Inflammatory macrophage treated with lipopolysaccharide for 1 hour (primary cell): ENCODE measurements at places on chromosomes 7 and 10.

- peak; percentile 86 for DNase-seq
Observed at GRCh38 chr7:83976302-83976701, 218.3 kb downstream of the SEMA3A start.

GRCh38 chr10:57338823-57339558, 928.7 kb downstream of the IPMK start:
- peak; percentile 11 for DNase-seq

GRCh38 chr10:70174058-70174741, 3.9 kb upstream of the SAR1A start:
- peak; percentile 69 for DNase-seq

GRCh38 chr10:12774204-12774894, 227.2 kb downstream of the CCDC3 start:
- DNase-seq = no peak

GRCh38 chr10:100349087-100349486, 2.1 kb downstream of the SCD start:
- DNase-seq = no peak

- DNase-seq = no peak
Observed at GRCh38 chr10:49024484-49024883, 84.8 kb upstream of the LRRC18 start.

- no peak for DNase-seq
Observed at GRCh38 chr10:11234857-11235531, 217.3 kb downstream of the CELF2 start.

- no peak for DNase-seq
Observed at GRCh38 chr7:151696721-151697514, 177.2 kb upstream of the RHEB start.

DNA sequence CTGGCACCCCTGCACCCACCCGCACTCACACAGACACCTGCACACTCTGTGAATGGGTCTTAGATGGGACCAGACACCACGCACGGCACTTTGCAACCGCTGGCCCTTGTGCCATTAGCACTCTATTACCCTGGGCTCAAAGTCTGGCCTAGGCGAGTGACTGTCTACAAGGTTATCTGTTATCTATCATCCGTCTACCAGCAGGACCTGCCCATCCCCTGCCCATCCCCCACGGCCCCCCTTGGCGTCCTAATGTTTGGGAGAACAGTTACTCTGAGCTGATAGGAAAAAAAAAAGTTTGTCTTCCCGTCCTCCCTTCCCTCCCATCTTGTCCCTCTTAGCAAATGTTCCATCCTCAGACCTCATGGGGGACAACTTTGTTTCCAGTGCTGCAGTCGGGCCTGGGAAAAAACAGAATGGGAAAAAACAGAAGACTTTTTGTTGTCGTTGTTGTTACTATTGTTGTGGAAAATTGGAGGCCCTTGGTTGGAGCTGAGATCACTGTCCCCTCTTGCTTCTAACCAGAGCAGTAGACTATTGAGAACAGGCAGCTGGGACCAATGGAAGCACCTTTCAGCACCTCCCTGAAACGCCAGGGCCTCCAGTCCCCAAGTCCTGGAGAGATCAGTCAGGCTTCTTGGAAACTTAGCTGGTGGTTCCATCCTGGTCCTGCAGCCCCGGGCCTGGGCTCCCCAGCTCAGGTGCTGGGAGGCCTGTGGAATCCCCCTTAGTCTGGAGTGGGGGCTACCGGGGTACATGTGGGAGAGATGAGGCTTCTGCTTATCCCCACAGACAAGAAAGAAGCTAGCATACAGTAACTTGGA, 12.2 kb downstream of the UNCX start:
- no peak for DNase-seq

DNA sequence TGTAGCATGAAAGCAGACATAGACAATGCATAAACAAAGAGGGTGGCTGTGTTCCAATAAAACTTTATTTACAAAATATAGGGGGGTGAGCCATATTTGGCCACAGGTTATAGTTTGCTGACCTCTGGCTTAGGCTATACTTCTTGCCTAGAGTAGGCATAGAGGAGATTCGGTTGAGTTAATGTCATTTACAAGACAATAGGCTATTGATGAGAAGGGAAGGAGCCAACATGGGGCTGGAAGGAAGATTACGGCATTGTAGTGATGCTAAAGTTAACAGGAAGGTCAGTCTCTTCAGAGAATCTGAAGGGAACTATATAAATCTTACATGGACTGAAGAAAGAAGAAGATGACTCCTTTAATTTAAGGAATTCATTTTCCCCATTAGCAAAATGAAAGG, 463.5 kb downstream of the HTR7 start:
- DNase-seq = no peak

DNA sequence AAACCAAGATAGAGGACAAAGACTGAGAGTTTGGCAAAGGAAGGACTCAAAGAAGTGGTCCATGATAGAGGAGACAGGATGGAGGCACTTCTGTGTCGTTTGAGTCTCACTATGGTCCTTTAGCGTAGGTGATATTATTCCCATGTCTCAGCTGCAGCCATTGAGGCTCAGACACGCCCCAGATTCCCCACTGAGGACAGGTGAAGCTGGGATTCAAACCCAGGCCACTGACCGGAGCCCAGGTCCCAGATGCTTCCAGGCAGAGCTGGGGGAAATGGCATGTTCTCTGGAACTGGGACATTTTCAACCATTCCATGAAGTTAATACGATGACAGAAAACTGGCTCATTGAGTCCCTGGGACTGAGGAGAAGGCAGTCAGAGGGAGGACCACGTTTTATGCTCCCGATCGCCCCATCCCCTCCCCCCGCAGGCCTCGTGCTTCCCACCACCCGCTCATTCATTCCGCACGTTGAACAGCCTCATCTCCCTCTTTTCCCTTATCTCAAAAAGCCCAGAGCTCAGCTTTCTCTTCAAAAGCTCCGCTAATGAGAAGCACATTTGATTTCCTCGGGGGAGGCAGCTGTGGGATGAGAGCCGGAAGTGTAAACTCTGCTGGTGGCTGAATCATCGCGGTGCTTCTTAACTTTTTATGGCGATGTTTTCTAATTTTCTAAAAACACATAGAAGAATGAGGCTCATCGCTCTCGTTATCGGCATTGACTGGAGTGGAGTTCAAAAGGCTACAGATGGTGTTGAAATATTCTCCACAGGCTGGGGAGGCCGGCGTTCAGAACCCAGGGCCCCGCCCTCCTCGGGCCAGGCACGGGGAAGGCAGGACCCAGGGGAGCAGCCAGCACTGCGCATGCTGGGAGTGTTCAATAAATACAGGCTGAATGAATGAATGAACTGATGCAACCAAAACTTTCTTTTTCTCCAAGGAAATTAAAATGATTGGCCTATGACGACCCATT, 64.0 kb downstream of the OAT start:
- DNase-seq = peak; percentile 49

DNA sequence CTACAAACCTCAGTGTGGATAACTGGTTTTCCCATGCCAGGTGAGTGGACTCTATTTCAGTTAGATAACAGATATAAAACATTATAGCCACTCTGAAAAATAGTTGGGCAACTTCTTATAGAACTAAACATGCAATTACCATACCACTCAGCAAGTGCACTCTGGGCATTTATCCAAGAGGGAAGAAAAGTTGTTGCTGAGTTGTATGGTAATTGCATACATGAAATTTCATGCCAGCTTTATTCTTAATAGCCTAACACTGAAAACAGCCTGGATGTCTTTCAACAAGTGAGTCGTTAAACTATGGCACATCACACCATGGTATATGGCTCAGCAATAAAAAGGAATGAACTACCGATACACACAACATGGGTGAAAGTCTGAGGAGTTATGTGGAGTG, 10.6 kb upstream of the UPP1 start:
- DNase-seq = no peak

DNA sequence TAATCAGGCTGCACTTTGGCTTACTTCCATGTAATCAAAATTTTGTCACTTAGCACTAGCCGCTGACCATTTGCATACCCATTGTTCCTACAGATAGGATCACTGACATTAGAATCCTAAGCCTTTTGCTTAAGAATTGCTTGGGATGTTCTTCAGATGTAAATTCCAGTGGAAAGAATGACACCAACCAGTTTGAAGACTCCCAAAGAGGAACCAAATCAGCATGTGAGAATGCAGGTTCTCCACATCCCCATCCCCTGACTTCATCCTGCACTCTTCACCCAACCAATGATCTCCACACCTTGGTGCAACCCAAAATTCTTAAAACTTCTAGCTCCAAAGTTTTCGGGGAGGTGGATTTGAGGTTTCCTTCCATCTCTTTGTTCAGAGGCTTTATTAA, 345.6 kb downstream of the GPAM start:
- no peak for DNase-seq

- no peak for DNase-seq
Observed at GRCh38 chr7:11831156-11831735, 752 bp downstream of the THSD7A start.

DNA sequence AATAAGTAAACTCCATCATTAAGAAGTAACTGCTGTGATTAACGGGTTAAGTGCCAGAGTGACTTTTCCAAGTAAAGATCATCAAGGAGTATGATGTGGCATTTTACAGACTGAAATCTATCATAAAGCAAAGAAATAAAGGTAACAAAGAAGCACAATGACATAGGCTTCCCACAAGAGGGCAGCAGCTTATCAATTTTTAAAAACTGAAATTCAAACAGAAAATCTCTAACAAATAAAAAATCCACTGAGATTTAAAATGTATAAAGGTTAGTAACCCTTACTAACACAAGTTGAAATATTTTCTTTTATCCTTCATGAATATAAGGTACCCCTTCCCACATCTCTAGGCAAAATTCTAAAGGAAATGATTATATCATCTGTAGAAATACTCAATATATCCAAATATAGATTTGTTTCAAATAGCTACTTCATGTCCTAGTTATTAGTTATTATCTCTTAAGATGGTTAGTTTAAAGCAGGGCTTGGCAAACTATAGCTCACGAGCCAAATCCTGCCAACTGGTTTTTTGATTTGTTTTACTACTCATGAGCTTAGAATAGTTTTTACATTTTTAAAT, 29.2 kb downstream of the FAM3C start:
- DNase-seq = peak; percentile 11

DNA sequence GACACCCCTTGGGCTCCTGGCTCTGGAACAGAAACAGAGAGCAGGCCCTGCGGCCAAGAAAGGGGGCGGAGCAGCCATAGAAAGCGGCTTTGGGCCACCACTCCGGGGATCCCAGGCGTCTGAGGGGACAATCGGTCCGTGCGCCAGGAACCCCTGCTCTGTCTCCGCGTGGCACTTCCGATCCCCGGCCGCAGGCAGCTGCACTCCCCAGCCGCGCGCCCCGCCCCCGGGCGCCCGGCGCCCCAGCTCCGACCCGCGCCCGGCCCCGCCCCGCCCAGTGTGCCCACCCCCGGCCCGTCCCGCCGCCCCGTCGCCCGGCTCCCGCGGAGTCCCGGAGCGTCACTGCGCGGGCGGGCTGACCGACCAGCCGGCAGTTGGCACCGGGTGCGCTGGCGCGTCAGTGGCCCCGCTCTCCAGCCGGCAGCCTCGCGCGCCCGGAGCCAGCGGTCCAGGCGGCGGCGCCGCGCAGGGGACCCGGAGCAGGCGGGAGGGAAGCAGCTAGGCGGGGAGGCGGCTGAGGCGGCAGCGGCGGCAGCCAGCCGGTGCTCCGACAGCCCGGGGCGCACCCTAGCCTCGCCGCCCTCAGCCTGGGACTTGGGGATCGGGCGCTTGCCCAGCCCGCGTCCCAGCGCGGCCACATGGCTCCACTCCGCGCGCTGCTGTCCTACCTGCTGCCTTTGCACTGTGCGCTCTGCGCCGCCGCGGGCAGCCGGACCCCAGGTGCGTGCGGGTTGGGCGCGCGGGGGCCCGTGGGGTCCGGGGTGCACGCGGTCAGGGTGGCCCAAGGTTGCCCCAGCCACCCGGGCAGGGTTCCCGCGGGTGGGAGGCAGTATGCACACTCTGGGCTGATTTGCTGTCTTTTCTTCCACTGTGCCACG, at the start of gene ADAMTS14:
Gene ADAMTS14, plus strand, starts transcription at position 342 of the 878 bp plus-strand sequence. Its CDS starts 297 bp downstream, at position 639.
- DNase-seq = no peak

DNA sequence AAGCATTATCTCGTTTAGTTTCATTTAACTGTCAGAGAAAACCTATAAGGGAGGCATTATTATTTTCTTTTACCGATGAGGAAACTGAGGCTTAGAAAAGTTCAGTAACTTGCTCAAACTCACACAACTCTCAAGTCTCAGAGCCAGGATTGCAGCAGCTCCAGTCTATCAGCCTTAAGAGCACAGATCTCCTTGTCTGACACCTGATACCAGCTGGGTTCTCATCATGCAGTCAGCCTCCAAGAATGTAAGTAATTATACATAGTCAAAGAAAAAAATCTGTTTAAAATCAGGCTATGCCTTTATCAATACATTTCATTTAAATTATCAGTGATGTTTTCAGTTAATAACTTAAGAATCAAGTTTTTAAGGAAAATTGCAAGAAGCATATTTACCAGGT, 236.6 kb upstream of the TCF7L2 start:
- no peak for DNase-seq

GRCh38 chr10:102352066-102352715, 43.3 kb upstream of the NFKB2 start:
- peak; percentile 87 for DNase-seq

DNA sequence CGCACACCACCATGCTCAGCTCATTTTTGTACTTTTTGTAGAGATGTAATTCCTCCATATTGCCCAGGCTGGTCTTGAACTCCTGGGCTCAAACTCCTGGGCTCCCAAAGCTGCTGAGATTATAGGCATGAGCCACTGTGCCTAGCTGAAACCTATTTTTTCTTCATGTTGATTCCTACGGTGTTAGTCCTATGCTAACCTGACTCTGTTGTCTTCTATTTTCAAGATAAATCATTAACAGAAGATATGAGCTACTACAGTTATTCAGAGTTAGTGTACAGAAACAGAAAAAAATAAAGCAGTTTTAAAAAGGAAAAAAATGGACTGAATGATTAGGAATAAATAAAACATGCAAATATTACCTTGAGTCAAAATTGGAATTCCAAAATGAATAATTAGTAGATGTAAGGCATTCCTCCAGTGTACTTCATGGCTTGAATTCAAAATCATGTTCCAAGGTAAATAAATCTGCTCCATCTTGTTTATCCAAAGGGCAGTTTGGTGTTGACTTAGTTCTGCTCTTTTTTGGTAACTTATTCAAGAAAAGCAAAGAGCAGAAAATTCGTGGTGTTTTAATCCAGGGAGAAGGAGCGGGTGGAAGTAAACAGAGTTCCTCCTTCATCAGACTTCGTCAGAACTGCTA, 185.8 kb downstream of the CACNB2 start:
- DNase-seq = no peak

DNA sequence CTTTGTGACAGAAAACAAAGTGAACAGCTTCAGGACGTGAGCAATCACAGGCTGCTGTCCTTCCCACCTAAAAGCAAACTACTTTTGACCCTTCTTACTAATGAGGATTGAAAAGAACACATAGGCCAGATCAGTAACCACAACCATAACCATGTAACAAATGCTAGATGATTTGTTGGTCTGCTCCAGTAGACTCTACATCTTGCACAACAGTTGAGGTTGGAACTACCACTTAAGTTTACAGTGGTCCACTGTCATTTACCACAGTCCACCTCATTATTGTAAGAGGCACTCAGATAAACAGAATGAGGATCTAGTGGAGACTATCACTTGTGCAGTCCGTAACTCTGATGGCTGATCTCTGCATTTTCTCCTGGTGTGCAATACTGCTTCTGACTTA, 27.8 kb downstream of the NET1 start:
- DNase-seq = no peak

GRCh38 chr10:25914776-25915175, 19.3 kb upstream of the MYO3A start:
- no peak for DNase-seq

- no peak for DNase-seq
Observed at GRCh38 chr10:97879241-97879640, 29.6 kb downstream of the GOLGA7B start.

GRCh38 chr7:155289107-155289506, 8.6 kb upstream of the INSIG1 start:
- DNase-seq = no peak
